ENCODE measurements at places on chromosomes 3 and 15.

DNA sequence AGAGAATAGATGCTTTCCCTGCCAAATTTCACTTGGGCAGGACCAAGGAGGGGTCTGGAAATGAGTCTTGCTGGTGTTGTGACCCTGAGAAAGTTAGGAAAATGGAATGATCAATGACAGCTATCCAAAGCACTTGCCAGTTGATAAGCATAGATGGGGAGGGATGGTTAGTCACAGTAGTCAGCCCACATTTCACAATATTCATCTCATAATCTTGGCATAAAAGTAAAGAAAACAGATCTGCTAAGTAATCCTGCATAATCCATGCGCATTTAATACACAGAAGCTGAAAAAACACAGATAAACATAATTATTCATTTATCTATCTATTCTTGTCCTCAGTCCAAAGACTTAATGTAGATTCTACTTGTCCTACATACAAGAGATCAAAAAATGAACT is 184.1 kb downstream of the ZIC4 start:
- no peaks in the 10 kb centered on the region for H3K4me1 ChIP-seq
- H3K4me3 ChIP-seq, result no peak overlapping the region
- no peaks in the 10 kb centered on the region for H3K27me3 ChIP-seq

DNA sequence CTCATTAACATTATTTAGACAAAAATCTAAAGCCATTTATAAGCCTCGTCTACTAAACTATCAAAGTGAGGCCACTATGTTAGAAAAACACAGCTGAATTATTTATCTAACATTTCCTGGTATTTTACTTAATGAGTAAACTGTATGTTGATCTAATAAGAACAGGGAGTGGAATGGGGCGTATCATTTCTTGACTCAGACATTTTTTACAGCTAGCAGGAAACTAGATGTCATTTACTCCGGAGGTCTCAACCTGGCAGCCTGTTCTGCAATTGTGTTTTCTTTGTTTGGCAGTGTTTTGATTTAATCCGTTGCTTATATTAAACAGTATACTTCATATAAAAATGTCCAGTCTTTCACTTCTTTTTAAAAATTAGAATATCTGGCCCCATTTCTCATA is 79.1 kb upstream of the ABI3BP start:
- no peaks in the 10 kb centered on the region for H3K27me3 ChIP-seq
- H3K4me1 ChIP-seq, result peaks cover 15% of the 10 kb centered on the region
- DNase-seq, result no peak
- no peaks in the 10 kb centered on the region for H3K36me3 ChIP-seq

DNA sequence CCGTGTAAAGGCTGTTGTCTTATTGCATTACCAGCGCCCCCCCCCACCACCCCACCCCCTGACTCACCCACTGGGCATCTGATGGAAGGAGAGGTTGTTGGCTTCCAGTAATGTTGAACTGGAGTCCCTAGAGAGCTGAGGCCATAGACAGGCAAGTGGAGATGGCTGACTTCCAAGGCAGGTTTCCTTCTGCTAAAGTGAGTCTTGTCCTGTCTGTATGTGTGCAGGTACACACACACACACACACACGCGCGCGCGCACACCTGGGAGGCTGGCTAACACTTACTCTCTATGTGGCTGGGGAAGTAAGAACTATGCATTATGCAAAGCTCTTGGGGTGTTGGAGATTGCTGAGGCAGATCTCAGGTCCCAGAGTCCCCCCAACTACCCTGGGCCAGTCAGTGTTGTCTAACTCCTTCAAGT is 1.6 kb upstream of the KY start:
- no peak overlapping the region for H3K4me3 ChIP-seq
- no peak overlapping the region for H3K27ac ChIP-seq
- DNase-seq, result no peak
- H3K27me3 ChIP-seq, result no peaks in the 10 kb centered on the region

DNA sequence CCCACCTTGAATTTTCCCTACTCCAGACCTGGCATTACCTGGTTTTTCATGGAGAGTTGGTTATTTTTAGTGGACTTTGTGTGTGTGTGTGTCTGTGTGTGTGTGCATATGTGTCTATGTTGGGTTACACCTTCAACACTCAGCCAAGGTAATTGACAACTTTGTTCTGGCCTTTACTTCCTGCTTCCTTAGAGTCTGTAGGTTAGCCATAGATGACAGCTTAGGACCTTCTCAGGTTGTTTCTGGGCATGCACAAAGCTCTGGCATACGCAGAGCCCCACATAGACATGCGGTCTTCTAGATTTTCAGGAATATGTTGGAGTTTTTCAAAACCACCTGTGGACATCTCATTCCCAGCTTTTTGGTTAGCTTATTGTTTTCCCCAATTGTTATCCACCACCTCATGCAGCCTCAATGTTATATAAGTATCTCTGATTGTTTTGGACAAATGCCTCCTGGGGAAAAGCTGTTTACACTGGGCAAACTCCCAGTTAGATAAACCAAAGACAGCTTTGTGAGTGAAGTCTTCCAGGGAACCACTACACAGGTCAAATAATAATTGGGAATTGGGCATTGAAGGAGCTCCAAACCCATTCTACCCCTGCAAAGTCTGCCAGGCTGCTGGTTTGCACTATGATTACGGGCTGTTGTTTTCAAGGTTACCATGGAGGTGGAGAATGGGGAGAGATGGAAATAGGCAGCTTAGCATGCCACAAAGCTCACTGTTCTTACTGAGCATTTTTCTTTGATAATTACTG is 201.2 kb downstream of the ADAMTSL3 start:
- H3K27ac ChIP-seq, result no peak overlapping the region
- no peak overlapping the region for H3K4me3 ChIP-seq
- H3K27me3 ChIP-seq, result no peaks in the 10 kb centered on the region
- DNase-seq, result no peak
- no peaks in the 10 kb centered on the region for H3K4me1 ChIP-seq

- DNase-seq, result no peak
- no peaks in the 10 kb centered on the region for H3K27me3 ChIP-seq
- H3K4me1 ChIP-seq, result no peaks in the 10 kb centered on the region
- no peak overlapping the region for H3K4me3 ChIP-seq
These were observed 183.0 kb upstream of the C2CD4B start for GRCh38 chr15:62348118-62348517.

- no peak overlapping the region for H3K27ac ChIP-seq
- no peaks in the 10 kb centered on the region for H3K36me3 ChIP-seq
- peaks cover 52% of the 10 kb centered on the region for H3K4me1 ChIP-seq
- DNase-seq, result peak; percentile 63
- H3K4me3 ChIP-seq, result peak overlapping the region; percentile 27
- H3K27me3 ChIP-seq, result no peaks in the 10 kb centered on the region
These were observed 4.3 kb downstream of the ISL2 start for GRCh38 chr15:76340803-76341365.

GRCh38 chr3:114698146-114699105 is 404.6 kb downstream of the TIGIT start:
- H3K27ac ChIP-seq, result no peak overlapping the region
- H3K4me3 ChIP-seq, result no peak overlapping the region

- H3K4me1 ChIP-seq, result peaks cover 3% of the 10 kb centered on the region
- H3K4me3 ChIP-seq, result no peak overlapping the region
- H3K36me3 ChIP-seq, result no peaks in the 10 kb centered on the region
- DNase-seq, result no peak
- H3K27ac ChIP-seq, result peak overlapping the region; percentile 46
These were observed 59.5 kb downstream of the AMOTL2 start for GRCh38 chr3:134314588-134315285.

DNA sequence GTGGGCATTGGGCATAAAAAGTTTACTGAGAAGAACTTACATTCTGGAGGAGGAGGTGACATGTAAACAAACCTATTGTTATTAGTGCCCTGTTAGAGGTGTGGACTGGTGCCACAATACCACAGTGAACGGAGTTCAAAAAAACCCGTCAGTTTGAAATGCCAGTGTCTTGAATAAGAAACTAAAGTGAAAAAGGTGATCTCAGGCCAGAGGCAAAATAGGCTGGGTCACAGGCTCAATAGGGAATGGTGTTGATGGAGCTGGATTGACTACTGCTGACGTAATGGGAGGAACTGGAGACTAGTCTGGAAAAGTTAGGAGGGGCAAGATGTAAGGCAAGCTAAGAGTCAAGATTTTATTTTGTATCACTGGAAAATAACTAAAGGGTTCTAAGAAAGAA is 1.6 kb upstream of the DCBLD2 start:
- DNase-seq, result no peak
- no peaks in the 10 kb centered on the region for H3K36me3 ChIP-seq
- no peaks in the 10 kb centered on the region for H3K27me3 ChIP-seq
- no peak overlapping the region for H3K4me3 ChIP-seq
- no peak overlapping the region for H3K27ac ChIP-seq

GRCh38 chr3:146203776-146204175 is 42.8 kb upstream of the PLOD2 start:
- no peaks in the 10 kb centered on the region for H3K36me3 ChIP-seq
- H3K27me3 ChIP-seq, result no peaks in the 10 kb centered on the region
- no peaks in the 10 kb centered on the region for H3K4me1 ChIP-seq
- no peak for DNase-seq

DNA sequence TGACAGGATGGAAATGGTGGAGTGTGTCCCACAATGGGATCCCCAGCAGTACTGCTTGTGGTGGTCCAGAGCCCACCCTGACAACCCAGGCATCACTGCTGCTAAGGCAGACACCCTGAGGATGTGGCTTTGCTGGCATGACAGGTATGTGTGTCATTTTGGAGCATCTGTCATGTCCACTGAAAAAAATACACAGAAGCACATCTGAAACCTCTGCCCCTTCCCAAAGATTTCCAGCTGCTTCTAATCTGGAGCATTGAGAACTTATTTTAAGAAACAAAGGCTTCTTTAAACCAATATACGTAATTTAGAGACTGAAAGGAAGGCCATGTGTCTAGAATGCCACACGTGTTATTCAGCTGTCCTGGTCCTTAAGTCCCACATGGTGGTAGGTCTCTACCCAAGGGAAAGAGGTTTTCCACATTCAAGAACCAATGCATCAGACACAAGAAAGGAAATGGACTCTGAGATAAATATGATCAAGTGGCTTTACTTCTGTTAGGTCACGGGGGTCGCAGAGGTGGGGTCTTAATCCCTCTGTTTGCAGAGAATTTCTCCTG is 88.3 kb downstream of the PDZRN3 start:
- H3K27me3 ChIP-seq, result no peaks in the 10 kb centered on the region
- no peak overlapping the region for H3K27ac ChIP-seq
- H3K4me3 ChIP-seq, result no peak overlapping the region

GRCh38 chr3:79843180-79843579 is 75.4 kb upstream of the ROBO1 start:
- no peak for DNase-seq
- no peaks in the 10 kb centered on the region for H3K27me3 ChIP-seq
- no peaks in the 10 kb centered on the region for H3K4me1 ChIP-seq
- no peak overlapping the region for H3K4me3 ChIP-seq
- no peaks in the 10 kb centered on the region for H3K36me3 ChIP-seq

- H3K36me3 ChIP-seq, result no peaks in the 10 kb centered on the region
- no peak for DNase-seq
- H3K4me3 ChIP-seq, result no peak overlapping the region
- no peaks in the 10 kb centered on the region for H3K27me3 ChIP-seq
- no peak overlapping the region for H3K27ac ChIP-seq
- H3K4me1 ChIP-seq, result no peaks in the 10 kb centered on the region
These were observed 104.2 kb downstream of the CBLB start for GRCh38 chr3:105764378-105765307.

- H3K4me1 ChIP-seq, result peaks cover 25% of the 10 kb centered on the region
- H3K36me3 ChIP-seq, result no peaks in the 10 kb centered on the region
- no peak for DNase-seq
- H3K27ac ChIP-seq, result peak overlapping the region; percentile 85
- no peaks in the 10 kb centered on the region for H3K27me3 ChIP-seq
- H3K4me3 ChIP-seq, result no peak overlapping the region
These were observed 732 bp downstream of the SAXO2 start for GRCh38 chr15:82263350-82263749.

GRCh38 chr3:142028243-142028777 is 121.0 kb downstream of the TFDP2 start:
- no peaks in the 10 kb centered on the region for H3K4me1 ChIP-seq
- H3K4me3 ChIP-seq, result peak overlapping the region; percentile 56
- peak; percentile 22 for DNase-seq
- H3K27ac ChIP-seq, result no peak overlapping the region
- no peaks in the 10 kb centered on the region for H3K27me3 ChIP-seq

- no peaks in the 10 kb centered on the region for H3K27me3 ChIP-seq
- H3K4me3 ChIP-seq, result no peak overlapping the region
- H3K4me1 ChIP-seq, result no peaks in the 10 kb centered on the region
- no peak overlapping the region for H3K27ac ChIP-seq
- no peaks in the 10 kb centered on the region for H3K36me3 ChIP-seq
These were observed 189.7 kb upstream of the STT3B start for GRCh38 chr3:31343075-31343474.

GRCh38 chr15:75712668-75713337 is at the start of gene CSPG4:
CSPG4 (minus strand) TSS chr15:75712848; CDS start chr15:75712755, 93 bp downstream.
- H3K4me3 ChIP-seq, result peak within 1 kb of the TSS; percentile 47
- H3K4me1 ChIP-seq, result no peaks in the 10 kb centered on the region
- H3K27ac ChIP-seq, result peak within 1 kb of the TSS; percentile 81
- no peaks in the 10 kb centered on the region for H3K36me3 ChIP-seq
- no peak for DNase-seq

DNA sequence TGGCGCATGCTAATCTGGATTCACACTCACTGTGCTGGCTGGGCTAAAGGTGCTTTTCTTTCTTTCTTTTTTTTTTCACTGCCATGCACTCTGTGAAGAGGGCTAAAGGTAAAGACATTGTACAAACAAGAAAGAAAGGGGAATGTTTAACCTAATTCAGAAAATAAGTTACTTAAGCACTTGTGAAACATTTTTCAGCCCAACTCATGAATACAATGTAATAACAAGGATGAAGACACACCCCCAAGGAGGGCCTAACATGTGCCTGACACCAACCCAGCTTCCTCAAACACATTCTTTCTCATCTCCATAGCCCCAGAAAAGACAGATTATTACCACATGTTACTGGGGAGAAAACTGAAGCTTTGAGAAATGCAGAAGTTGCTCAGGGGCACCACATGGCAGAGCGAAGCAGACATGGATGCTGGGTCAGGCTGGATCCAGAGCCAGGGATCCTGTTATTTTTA is 5.7 kb downstream of the STIMATE start:
- no peak overlapping the region for H3K4me3 ChIP-seq
- peaks cover 11% of the 10 kb centered on the region for H3K4me1 ChIP-seq
- no peaks in the 10 kb centered on the region for H3K27me3 ChIP-seq
- H3K27ac ChIP-seq, result peak overlapping the region; percentile 68
- DNase-seq, result no peak

GRCh38 chr3:124770336-124771082 is 40.3 kb downstream of the UMPS start:
- H3K27ac ChIP-seq, result no peak overlapping the region
- H3K27me3 ChIP-seq, result no peaks in the 10 kb centered on the region
- H3K4me3 ChIP-seq, result no peak overlapping the region
- peaks cover 49% of the 10 kb centered on the region for H3K36me3 ChIP-seq

GRCh38 chr3:194667363-194667762 is 4.6 kb downstream of the LSG1 start:
- H3K36me3 ChIP-seq, result no peaks in the 10 kb centered on the region
- no peak overlapping the region for H3K4me3 ChIP-seq
- no peaks in the 10 kb centered on the region for H3K4me1 ChIP-seq
- H3K27ac ChIP-seq, result no peak overlapping the region
- DNase-seq, result no peak

- no peak for DNase-seq
- H3K27ac ChIP-seq, result no peak overlapping the region
- H3K36me3 ChIP-seq, result no peaks in the 10 kb centered on the region
These were observed 85.0 kb downstream of the CCNL1 start for GRCh38 chr3:157074981-157075380.

- H3K4me1 ChIP-seq, result no peaks in the 10 kb centered on the region
- no peak for DNase-seq
- no peaks in the 10 kb centered on the region for H3K36me3 ChIP-seq
- H3K27ac ChIP-seq, result no peak overlapping the region
- no peaks in the 10 kb centered on the region for H3K27me3 ChIP-seq
These were observed 21.8 kb downstream of the NME9 start for GRCh38 chr3:138307899-138308298.
